ENCODE measurements at places on chromosomes 1 and 21. TPM values are rescaled to one million over a fixed set of nuclear protein-coding genes. Genes with fewer than 3 reads are reported as not detected.

Gene ADORA3
- polyA plus RNA-seq: 10.4 TPM

Gene RAB42
- polyA plus RNA-seq: 3.2 TPM

Gene ESPN
- 4.7 TPM for polyA plus RNA-seq

Gene LRRC39
- polyA plus RNA-seq: 5.4 TPM

GRCh38 chr1:162886705-162887104, 25.7 kb upstream of the CCDC190 start:
- H3K27me3 ChIP-seq: no peaks in the 10 kb centered on the region
- DNase-seq: no peak
- no peaks in the 10 kb centered on the region for H3K36me3 ChIP-seq
- H3K27ac ChIP-seq: no peak overlapping the region

DNA sequence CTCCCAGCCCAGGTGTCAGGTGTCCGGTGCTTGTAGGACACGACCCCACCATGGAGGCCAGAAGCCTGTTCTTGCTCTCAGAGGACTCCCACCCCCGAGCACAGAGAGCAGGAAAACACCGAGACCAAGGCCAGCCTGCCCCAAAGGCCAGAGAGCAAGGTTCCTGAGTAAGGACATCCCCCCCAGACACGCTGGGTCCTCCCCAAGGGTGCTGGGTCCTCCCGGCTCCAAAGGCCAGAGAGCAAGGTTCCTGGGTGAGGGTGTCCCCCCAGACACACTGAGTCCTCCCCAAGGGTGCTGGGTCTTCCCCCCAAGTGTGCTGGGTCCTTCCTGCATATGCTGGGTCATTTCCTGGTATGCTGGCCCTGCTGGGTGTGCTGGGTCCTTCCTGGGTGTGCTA, 40.0 kb downstream of the MEGF6 start:
- no peaks in the 10 kb centered on the region for H3K27me3 ChIP-seq
- H3K4me3 ChIP-seq: no peak overlapping the region
- no peak overlapping the region for H3K27ac ChIP-seq
- H3K4me1 ChIP-seq: peaks cover 83% of the 10 kb centered on the region

GRCh38 chr1:116560704-116561490, 9.9 kb downstream of the CD58 start:
- H3K27ac ChIP-seq: no peak overlapping the region
- H3K36me3 ChIP-seq: no peaks in the 10 kb centered on the region
- DNase-seq: no peak
- no peak overlapping the region for H3K4me3 ChIP-seq
- no peaks in the 10 kb centered on the region for H3K27me3 ChIP-seq
- H3K4me1 ChIP-seq: no peaks in the 10 kb centered on the region

DNA sequence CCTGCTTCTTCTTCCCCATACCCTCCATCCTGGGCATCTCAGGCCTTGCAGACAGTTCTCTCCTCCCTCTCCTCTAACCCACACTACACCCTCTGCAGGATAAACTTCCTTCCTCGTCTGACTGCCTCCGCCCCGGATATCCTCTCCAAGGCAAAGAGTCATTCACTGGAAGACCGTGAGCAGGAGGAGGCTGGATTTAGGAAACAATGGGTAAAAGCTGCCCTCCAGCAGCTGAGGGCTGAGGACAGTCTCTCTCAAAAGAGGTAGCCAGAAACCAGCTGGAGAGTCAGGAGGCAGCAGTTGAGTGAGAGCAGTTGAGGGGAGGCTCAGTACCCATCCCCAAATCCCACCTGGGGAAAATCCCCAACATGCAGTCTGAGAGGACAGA, 1.4 kb downstream of the CSRP1 start:
- peaks cover 59% of the 10 kb centered on the region for H3K4me1 ChIP-seq
- H3K4me3 ChIP-seq: peak overlapping the region; percentile 66
- H3K27ac ChIP-seq: peak overlapping the region; percentile 78
- no peaks in the 10 kb centered on the region for H3K36me3 ChIP-seq
- no peak for DNase-seq
